ENCODE measurements at places on chromosomes 3 and 15.
A peak's percentile ranks its signal among the peaks of the same experiment; 100 is the strongest.

- no peak for DNase-seq
Observed at GRCh38 chr3:125349055-125349454, 26.1 kb downstream of the ZNF148 start.

GRCh38 chr3:31562525-31562924 lies 29.8 kb downstream of the STT3B start:
- DNase-seq, result peak; percentile 26

DNA sequence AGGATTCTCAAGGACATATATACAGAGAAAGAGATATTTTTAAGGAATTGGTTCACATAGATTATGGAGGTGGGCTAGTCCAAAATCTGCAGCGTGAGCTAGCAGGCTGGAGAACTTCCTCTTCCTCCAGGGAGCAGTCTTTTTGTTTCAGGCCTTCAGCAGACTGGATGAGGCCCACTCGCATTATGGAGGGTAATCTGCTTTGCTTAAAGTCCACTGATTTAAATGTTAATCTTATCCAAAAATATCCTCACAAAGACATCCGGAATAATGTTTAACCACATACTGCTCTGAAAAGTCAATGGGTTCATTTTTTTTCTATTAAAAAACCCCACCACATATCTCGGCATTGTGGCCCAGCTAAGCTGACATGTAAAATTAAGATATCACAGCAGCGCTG lies 22.2 kb upstream of the NRROS start:
- peak; percentile 77 for DNase-seq

GRCh38 chr15:67899596-67900283 lies 59.9 kb upstream of the RNU6-1 start:
- DNase-seq, result no peak

GRCh38 chr3:71657831-71658530 lies 67.2 kb downstream of the EIF4E3 start:
- DNase-seq, result no peak

- DNase-seq, result no peak
Observed at GRCh38 chr15:86663304-86663703, 583.6 kb downstream of the AGBL1 start.

DNA sequence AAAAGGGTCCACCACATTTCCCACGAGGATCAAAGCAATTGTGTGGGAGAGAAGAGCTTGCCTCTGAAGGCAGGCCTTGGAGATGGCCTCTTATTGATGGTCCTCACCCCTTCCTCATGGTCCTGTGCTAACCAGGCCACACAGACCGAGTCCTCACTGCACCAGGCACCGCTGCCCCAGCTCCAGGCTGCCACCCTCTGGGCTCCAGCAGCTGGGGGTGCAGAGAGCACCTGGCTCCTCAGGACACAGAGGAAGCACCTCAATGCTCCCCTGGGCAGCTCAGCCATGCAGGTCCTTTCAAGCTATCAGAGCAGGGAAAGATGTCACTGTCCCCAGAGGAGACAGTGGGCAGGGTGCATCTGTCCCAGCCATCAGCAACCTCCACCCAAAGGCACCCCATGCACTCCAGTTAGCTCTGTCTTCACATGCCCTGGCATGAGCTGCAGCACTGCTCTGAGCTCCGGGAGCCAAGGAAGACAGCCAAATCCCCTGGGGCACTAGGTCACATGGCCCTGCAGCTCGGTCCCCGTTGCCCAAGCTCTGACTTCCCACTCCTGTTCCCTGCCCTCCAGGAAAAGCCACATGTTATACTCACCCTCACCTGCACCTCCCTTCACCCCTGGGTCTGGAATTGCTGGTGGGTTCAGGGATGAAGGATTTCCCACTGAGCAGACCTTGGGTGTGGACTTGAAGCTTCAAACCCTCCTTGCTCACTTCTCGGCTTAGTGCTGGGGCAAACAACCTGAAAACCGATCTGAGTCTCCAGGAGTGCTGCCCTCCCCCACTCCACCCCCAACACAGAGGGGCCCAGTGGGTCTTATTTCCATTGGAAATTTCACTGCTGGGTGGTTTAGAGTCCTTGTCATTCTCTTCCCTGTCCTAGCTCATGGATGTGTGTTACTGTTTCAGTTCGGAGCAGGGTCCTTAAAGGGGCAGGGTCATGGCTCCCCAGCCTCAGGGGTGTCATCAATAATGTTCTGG lies 32.6 kb downstream of the ALS2CL start:
- no peak for DNase-seq

- DNase-seq, result no peak
Observed at GRCh38 chr3:18712713-18713576, 287.8 kb upstream of the SATB1 start.

- no peak for DNase-seq
Observed at GRCh38 chr15:58487724-58488120, 55.9 kb downstream of the LIPC start.

DNA sequence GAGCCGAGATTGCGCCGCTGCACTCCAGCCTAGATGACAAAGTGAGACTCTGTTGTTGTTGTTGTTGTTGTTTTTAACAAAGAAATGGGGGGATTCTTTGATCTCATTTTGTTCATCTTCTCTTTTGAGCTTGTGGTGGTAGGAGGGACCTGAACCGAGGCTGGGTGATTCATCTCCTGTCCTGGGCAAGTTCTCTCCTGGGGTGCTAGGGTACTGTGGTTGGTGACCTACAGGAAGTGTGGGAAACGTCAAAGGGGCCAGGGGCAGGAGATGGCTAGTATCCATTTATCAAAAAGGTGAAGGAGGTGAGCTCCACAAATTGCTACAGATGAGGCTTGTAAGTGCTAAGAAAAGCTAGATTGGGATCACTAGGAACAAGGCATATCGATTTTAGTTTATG lies 14.3 kb downstream of the PPCDC start:
- DNase-seq, result no peak

GRCh38 chr15:33204926-33205325 lies 10.4 kb upstream of the FMN1 start:
- no peak for DNase-seq

DNA sequence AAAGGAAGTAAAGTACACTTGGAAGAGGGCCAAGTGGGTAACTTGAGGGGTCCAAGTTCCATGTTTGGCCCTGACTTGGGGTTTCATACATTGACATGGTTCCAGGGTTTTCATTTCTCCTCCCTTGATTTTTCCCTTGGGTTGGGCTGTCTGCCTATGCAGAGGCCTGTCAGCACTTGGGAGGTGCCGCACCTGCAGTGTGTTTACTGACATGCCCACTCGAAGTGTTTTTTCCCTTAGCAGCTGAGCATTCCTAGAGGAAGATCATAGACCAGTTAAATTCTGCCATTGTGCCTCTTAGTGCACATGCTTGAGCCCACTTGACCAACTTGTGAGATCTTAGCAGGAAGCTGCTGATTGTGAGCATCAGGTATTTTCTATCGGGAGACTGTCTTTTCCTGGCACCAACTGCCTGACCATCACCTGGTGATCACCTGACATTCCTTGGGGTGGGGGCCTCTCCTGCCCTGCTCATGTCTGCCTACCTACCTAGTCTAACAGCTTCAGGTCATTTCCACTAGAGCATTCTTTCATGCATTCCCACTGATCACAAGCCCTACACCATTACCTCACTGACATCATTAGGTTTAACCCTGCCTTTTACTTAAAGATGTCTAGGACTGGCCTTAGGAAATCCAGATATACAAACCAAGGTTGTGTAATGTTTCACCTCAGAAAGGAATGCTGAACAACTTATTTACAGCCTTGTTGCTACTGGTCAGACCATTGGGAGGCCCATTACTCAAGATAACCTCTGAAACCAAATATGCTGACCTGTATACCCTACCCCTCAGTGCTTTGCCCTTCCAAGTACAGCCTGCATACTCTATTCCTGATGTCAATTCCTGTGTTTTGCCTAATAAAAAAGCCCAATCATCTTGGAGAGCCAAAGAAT lies 68.3 kb downstream of the CD47 start:
- DNase-seq, result no peak

DNA sequence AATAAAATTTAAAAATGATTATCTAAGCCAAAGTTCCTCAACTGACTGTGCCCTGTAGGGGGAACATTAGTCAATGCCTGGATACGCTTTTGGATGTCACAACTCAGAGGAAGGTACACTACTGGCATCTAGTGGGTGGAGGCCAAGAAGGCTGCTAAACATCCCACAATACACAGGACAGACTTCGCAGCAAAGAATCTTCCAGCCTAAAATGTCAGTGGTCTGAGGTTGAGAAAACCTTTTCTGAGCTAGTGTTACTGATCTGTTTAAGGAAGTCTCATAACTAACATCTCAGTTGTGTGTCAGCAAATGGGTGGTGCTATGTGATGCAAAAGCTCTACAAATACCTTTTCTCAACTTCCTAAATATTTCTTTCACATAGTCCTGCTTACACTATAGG lies 20.9 kb upstream of the LDHAL6B start:
- peak; percentile 15 for DNase-seq

DNA sequence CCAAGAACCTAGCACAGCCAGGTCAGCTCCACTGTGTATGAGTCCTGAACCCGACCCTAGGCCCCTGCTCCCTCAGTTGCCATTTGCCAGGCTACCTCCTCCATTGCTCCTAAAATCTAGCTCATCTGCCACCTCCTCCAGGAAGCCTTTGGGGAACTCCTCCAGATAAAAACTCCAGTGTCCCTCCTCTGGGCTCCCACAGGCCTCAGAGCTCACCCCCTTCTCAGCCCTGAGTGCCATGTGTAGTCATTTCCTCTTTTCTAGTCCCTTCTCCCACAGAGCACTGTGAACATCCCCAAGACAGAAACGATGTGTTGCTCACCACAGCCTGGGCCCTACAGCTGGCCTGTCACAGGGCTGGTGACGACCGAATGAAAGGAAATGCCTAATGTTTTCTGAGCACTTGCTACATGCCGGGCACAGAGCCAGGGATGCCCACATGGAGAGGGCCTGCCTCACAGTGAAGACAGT lies 61.0 kb downstream of the IQSEC1 start:
- DNase-seq, result peak; percentile 92

- no peak for DNase-seq
Observed at GRCh38 chr3:12751571-12751970, 7.5 kb downstream of the TMEM40 start.

DNA sequence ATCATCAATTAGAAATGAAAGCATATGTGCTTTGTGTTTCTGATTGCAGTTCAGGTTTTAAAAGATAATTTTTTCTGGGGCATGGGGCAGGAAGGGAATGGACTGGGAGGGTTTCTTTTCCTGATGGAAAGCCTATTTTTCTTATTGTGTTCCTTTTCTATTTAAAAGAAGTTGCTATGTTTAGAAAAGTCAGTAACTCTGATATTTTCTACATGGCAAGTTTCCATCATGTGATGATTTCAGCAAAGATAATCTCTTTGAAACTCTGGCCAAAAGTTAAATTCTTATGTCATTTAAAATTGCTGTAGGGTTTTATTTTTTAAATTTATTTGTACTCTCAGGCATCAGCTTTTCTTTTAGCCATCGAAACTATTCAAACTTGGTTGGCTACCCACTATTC lies 601.2 kb downstream of the FOXP1 start:
- no peak for DNase-seq

GRCh38 chr15:41603941-41604911 lies 45.2 kb downstream of the TYRO3 start:
- peak; percentile 75 for DNase-seq

DNA sequence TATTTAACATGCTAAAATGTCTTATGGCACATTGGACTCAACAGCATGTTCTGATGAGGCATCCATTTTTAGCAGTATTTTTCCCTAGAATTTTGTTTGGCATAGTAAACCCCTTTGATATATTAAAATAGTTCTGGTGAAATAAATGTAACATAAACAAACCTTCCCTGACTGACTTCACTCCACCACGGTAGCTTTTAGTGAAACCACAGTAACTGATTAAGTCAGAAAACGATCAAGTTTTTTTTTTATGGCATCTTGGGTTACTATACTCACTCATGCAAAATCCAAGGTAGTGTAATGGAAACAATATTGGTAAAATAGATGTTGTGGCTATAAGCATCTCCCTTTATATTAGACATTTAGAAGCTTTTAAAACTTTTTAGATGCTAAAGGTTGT lies 2.8 kb downstream of the SERP1 start:
- no peak for DNase-seq

GRCh38 chr3:151901644-151902285 lies 28.3 kb downstream of the SUCNR1 start:
- DNase-seq, result peak; percentile 48

DNA sequence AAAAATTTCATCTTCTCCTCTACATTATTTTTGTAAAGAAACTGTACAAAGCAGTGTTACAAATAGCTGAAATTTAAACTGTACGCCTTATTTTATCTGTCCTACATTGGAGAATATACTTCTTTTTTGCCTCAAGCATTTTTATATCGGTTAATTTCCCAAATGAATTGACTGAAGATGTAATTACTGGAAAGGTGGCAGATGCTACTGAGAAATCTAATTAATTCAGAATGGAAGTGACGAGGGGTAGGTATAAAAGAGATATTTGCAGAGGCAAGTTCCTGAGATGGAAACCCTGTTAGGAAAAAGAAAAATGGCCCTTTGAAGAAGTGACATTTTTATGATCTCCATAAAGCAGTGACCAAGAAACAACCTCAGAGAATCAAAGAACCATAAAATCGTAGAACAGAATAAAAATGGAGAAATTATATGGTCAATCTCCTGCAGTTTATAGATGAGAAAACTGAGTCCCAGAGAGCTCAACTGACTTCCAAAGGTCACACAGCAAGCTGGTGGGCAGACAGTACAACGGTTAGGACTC lies 20.4 kb downstream of the RUVBL1 start:
- no peak for DNase-seq

DNA sequence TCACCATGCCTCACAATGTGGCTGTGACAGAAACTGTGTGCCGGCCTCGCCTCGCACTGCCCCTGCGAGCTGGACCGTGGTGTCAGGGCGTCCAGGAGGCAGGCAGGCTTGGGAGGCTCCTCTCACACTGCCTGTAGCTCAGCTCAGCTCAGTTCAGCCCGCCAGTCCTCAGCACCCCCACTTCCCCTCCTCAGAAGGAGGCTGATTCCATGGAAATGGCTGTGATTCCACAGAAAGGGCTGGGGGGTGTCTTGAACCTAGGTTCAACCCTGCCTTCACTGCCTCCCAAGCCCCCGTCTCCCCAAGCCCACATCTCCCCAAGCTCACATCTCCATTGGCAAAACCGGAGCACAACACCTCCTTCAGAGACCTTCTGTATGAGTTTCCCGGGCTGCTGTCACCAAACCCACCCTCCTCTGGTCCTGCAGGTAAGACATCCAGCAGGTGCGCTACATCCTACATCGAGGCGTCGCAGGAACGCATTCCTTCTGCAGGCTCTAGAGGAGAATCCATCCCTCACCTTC lies 94.0 kb downstream of the OCA2 start:
- no peak for DNase-seq

- DNase-seq, result no peak
Observed at GRCh38 chr3:122873741-122874515, 79.1 kb downstream of the SLC49A4 start.

DNA sequence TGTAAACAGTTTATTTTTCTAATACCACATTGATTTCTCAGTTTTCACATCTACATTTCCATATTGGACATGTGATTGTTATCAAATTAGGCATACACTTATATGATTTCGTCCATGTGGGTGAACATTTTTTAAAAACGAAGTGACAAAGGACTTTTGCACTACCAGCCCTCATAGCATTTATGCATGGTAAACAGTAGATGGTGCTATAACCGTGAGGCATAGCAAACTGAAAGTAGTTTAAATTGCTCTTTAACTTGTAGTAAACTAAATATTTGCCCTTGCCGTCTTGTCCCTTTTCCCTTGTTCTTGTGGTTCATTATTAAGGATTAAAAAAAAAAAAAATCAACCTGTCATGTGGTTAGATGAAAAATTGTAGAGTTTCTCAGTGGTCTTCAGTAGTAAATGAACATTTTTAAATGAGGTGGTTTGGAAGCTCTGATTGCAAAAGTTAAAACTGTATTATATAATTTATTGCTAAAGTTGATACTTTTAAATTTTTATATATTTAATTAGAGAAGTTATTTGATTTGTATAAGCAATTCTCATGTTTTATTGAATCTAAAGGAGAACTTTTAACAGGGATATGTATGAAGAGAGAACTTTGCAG lies 24.0 kb downstream of the STX19 start:
- DNase-seq, result peak; percentile 60

All from KBM-7 (cell line).